Activated CD4-positive, alpha-beta memory T cell treated with anti-CD3 and anti-CD28 coated beads for 36 hours (primary cell): ENCODE measurements at places on chromosomes 16 and 17.
A peak's percentile ranks its signal among the peaks of the same experiment; 100 is the strongest.

GRCh38 chr16:75025761-75026160, 26.9 kb downstream of the ZNRF1 start:
- DNase-seq = no peak

GRCh38 chr17:29595107-29595942, 2.4 kb downstream of the ANKRD13B start:
- no peak for DNase-seq

GRCh38 chr17:18319604-18320256, 4.6 kb downstream of the SMCR8 start:
- DNase-seq = no peak

DNA sequence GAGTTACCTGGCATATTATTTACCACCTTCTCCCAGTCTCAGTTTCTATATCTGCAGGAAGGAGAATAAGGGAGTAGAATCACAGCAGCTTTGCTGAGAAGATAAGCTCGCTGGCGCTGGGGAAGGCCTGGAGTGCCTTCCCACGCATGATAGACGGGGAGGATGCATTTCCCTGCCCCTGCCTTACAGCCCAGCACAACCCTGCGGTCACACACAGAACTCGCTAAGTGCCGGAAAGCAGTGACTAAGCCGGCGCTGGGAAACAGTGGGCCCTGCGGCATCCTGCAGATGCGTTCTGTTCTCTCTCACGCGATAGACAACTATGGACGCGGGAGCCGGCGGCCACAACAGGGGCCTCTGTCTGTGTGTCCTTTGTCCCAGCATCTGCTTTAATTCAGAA, 4.8 kb downstream of the CA5A start:
- peak; percentile 55 for DNase-seq

- peak; percentile 4 for DNase-seq
These were observed 41.2 kb downstream of the MEAK7 start for GRCh38 chr16:84463221-84463620.

- DNase-seq = peak; percentile 66
These were observed 675.3 kb downstream of the MAF start for GRCh38 chr16:78925083-78925767.

- no peak for DNase-seq
These were observed 16.2 kb downstream of the CIAPIN1 start for GRCh38 chr16:57430955-57431354.

- DNase-seq = peak; percentile 76
These were observed 8.6 kb upstream of the MC1R start for GRCh38 chr16:89909777-89910716.

- no peak for DNase-seq
These were observed 32.5 kb downstream of the UBE2O start for GRCh38 chr17:76420356-76421043.

- DNase-seq = peak; percentile 94
These were observed 3.4 kb upstream of the MLLT6 start for GRCh38 chr17:38701504-38702165.

- DNase-seq = no peak
These were observed 18.4 kb downstream of the CYB5D2 start for GRCh38 chr17:4161192-4161966.

- DNase-seq = peak; percentile 42
These were observed 79.8 kb downstream of the JPH3 start for GRCh38 chr16:87681981-87682570.

GRCh38 chr16:85940214-85940613, 41.3 kb downstream of the IRF8 start:
- DNase-seq = no peak

GRCh38 chr16:88497561-88498462, 44.7 kb downstream of the ZFPM1 start:
- DNase-seq = no peak

GRCh38 chr17:40224718-40225550, 5.8 kb downstream of the WIPF2 start:
- DNase-seq = no peak

GRCh38 chr17:82446124-82446523, 4.4 kb downstream of the CYBC1 start:
- DNase-seq = no peak

GRCh38 chr17:9095390-9095789, 74.1 kb downstream of the NTN1 start:
- DNase-seq = no peak

GRCh38 chr16:70612931-70613330, 33.4 kb upstream of the IL34 start:
- DNase-seq = no peak

DNA sequence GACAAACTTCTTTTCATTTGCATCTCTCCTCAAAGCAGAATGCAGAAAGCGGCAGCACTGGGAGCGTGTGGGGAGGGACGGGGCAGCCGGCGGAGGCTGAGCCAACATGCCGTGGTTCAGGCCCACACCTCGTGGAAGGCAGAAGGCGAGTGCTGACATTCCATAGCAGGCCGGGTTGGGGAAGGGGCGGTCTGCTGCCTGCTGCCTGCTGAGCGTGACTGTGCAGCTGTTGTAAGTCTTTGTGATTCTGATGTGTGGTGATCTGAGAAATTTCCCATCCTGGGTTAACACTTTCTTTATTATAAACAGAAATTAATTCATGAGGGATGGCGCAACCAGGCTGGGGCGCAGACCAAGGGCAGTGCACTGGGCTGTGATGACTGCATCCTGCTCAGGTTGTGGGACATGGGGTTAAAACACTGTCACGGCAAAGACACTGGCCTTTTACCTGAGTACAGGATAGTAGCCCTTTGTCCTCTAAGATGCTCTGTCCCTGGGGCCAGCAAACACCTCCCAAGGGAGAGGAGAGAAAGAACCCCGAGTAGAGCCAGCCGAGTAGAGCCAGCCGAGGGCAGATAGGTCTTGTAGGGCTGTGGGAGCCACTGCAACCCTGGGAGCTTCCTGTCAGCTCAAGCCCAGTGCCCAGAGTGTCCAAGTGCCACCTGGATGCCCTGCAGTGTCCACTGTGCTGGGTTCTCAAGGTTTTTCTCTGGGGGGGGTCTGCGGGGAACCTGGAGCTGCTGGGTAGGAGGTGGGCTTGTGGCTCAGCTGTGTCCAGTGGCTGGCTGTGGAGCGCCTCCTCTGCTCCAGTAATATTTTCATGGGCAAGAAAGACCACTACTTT, 8.8 kb upstream of the DNASE1 start:
- DNase-seq = peak; percentile 2

DNA sequence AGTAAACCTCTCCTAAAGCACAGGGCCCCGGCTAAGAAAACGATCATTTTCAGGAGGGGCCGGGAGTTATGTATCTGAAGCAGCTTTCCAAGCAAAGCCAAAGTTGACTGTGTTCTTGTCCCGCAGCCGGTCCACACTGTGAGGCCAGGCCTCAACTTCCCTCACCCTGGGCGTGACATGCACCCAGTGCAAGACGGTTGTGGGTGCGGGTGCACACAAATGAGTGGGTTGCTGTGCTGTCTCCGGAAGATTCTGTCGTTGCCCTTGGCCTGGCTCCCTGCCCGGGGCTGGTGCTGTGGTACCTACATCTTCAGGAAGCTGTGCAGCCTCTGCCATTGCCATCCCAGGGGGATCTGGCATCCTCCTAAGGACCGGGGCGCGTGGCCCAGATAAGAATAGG, 16.6 kb downstream of the MLYCD start:
- DNase-seq = no peak

- no peak for DNase-seq
These were observed 8.7 kb downstream of the FMNL1 start for GRCh38 chr17:45230410-45230786.

DNA sequence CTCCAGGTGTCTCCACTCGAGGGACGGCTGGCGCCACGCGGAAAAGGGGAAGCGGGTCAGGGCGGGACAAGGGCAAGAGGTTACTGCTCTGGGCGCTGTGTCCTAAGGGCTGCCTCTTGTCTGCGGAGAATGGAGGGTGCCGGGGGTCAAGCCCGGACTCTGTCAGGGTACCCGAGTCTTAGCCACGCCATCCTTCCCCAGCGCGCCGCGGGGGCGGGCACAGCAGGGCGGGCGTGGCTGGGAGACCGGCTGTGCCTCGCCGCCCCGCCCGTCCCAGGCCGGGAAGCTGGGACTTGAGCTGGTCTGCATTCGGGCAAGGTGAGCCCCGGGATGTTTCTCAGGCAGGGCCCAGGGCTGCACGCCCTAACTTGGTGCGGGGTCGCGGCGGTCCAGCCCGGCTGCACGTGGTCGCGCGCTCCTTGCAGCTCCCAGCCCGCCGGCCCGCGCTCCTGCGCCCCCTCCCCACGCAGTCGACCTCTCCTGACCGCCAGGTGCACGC, 6.2 kb upstream of the ACTG1 start:
- peak; percentile 39 for DNase-seq

- DNase-seq = no peak
These were observed 4.5 kb downstream of the NXPH3 start for GRCh38 chr17:49580055-49580721.

- DNase-seq = no peak
These were observed 192.6 kb downstream of the PARN start for GRCh38 chr16:14437426-14437825.

GRCh38 chr17:4163951-4164350, 21.0 kb downstream of the CYB5D2 start:
- DNase-seq = no peak

- no peak for DNase-seq
These were observed 39.3 kb downstream of the SMPD3 start for GRCh38 chr16:68408967-68409366.

DNA sequence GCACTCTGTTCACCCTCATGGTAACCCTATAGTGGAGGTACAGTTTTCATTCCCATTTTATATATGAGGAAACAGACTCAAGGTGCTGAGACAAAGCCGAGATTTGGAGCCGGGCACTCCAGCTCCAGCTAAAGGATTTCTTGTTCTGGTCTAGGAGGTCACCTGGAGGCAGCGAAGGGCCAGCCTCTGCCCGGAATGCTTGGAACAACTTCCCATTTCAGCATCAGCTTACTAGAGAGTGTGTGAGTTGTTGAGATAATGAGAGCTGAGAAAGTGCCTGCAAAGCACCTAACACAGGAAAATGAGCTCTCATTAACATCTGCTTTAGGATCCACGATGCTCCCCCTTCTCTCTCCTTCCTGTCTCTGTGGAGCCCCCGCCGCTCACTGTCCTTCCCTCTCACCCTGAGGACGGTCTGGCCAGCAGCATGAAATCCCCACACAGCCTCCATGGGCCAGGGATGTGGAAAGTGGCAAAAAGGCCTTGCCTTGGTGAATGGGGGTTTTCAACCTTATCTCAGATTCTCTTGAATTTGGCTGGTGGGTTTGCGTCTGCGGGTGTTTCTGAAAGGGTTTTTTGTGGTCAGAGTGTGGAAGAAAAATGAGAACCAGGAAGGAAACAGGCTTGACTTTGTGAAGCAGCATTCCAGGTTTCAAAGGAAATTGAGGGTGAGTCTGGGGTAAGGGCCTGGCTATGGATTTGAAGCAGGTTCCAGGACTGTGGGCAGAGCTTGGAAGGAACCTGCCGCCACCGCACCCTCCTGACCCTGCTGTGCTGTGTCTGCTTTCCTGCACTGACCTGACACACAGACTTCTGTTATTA, 178.7 kb downstream of the FOXL1 start:
- DNase-seq = no peak

DNA sequence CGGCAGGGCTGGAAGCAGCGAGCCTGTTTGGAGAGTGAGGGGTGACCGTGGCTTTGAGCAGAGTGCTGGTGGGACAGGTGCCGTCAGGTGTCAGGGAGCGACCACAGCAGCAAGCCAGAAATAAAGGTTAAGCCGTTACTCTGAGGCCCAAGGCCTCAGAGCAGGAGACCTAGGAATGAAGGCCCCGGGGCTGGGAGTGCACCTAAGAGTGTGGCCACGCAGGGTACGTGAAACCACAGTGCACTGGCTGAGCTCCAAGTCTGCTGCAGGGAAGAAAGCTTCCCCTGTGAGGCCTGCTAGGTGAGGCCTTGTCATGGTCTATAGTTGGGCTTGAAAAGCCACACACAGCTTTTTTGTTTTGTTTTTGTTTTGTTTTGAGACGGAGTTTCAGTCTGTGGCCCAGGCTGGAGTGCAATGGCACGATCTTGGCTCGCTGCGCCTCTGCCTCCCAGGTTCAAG, 8.7 kb downstream of the CLUAP1 start:
- DNase-seq = peak; percentile 91

DNA sequence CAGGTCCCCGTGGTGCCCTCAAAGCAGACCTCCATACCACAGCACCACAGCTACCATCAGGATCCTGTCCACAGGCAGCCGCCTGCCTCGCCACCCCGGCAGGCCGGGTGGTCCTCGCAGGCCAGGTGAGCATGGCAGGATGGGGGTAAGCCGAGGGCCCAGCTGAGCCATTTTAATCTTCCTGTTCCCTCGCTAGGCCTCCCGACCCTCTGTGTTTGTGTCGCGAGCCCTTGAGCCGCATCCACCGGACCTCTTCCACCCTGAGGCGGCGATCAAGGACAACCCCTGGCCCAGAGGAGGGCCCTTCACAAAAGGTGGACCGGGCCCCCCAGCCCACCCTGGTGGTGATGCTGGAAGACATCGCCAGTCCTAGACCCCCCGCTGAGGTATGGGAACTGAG, 2.0 kb downstream of the PRR14 start:
- no peak for DNase-seq

GRCh38 chr16:82995924-82996441, 369.2 kb downstream of the CDH13 start:
- peak; percentile 9 for DNase-seq

GRCh38 chr16:24851700-24852099, 5.9 kb downstream of the SLC5A11 start:
- peak; percentile 75 for DNase-seq

DNA sequence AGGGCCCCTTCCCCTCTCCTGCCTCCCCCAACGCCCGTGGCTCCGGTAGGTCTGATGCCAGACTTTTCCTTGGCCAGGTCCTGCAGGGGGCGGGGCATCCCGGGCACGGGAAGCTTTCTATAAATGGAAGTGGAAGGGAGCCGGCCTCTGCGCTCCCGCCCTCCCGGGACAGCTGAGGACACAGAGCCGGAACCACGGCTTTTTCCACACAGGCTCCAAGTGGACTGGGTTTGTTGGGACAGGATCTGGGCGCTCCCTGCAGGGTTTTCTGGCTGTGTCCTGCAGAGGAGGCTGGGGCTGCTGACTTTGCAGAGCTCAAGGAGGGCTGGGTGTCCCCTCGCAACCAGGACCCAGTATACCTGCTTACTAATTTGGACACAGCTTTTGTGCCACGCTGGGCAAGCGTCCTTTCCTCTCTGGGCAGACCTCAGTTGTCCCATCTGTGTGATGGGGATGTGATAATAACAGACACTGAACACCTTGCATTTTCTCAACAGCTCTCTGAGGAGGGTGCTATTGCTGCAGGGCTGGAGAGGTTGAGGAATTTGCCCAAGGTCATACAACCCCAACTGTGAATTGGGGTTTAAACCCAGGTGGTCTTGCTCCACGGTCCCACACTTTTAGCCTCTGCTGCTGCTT, 1.8 kb downstream of the TNS4 start:
- DNase-seq = no peak
